ENCODE measurements at places on chromosomes 16 and 17.

- no peak for DNase-seq
These were observed 12.6 kb upstream of the KIFC3 start for GRCh38 chr16:57814896-57815295.

DNA sequence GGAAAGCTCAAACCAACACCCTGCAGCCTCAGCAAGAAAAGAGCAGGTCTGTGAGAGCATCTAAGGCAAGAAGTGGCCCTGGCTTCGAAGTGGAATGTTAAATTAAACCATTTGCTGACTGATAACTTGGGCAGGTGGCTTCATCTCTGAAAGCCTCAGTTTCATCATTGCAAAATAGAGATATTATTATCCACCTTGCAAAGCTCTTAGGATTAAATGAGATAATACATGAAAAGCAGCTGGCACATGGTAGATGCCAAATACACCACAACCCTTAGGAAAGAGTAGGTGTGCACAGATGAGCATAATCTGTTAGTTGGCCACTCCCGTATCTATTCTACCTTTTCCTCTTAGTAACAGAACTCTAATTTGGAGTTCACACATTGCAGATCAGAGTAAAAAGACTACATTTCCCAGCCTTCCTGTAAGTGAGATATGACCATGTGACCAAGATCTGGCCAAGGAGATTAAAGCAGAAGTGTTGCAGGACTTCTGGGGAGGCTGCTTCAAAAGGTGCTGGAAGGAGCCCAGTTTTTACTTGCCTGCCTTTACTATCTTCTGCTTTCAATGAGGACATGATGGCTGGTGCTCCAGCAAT, 288.7 kb downstream of the SOX9 start:
- DNase-seq, result no peak

GRCh38 chr16:84810518-84811273, 9.1 kb upstream of the CRISPLD2 start:
- DNase-seq, result no peak

DNA sequence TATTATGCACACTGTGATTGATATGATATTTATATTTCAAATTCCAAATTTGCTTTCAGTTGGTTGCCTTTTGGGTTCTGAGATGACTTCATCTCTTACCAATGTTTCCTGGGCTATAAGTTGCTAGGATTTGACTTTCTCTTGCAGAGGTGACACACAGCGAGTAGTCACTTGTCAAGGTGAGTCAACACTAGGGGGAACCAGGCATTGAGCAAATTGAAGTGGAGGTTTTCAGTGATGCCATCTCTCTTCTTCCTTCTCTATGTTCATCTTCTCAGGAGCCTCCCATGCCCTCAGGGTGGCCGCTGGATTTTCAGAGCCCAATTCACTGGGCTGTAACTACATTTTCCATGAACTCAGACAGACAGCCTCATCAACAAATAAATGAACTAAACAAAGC, 6.0 kb upstream of the CPD start:
- DNase-seq, result no peak

DNA sequence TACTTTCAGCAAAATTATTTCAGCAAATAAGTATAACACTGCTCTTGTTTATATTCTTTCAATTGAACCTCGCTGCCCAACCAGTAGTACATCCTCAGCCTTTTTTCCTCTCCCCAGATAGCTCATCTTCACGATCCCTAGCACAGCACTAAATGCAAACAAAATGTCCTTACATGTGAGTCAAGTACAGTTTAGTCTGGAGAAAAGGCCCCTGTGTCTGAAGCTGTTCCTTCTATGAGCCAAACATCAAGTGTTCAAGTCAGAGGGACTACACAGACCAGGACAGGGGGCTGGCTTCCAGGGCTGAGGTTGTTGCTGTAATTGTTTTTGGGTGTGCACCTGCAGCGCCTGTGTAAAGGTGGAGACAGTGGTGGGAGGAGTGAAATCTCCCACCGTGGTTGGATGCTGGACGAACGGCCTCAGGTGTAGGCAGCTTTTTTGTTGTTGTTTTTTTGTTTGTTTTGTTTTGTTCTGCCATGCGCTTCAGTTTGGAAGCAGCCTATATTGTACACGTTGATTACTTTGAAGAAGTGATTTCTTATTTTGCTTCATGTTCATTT, 147.1 kb downstream of the PRKCA start:
- no peak for DNase-seq

GRCh38 chr16:67349172-67349571, 22.6 kb downstream of the LRRC36 start:
- DNase-seq, result no peak

- DNase-seq, result no peak
These were observed 20.6 kb upstream of the MAPT start for GRCh38 chr17:45873728-45874127.

- DNase-seq, result no peak
These were observed 34.1 kb upstream of the HELZ start for GRCh38 chr17:67279115-67279514.

GRCh38 chr17:8887301-8887700, 19.8 kb upstream of the PIK3R6 start:
- DNase-seq, result no peak

- peak; percentile 32 for DNase-seq
These were observed 6.4 kb downstream of the CD300LB start for GRCh38 chr17:74524653-74525464.

DNA sequence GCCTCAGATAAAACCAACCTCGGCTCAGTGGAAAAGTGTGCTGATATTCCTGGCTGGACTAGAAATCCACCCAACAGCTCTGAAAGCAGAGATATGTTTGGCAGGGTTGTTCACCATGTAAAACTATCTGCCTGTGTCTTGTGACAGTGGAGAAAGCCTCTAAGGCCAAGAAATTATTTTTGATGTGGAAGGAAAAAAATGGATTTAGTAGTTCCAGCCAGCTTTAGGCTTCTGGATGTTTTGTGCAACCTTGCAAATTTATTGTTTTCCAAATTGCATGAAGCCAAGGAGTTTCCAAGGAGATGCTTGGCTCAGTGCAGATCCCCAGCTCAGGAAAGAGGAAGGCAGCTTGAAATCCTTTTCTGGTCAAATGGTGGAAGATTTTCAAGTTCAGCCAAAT, 31.6 kb downstream of the TEKT5 start:
- no peak for DNase-seq

DNA sequence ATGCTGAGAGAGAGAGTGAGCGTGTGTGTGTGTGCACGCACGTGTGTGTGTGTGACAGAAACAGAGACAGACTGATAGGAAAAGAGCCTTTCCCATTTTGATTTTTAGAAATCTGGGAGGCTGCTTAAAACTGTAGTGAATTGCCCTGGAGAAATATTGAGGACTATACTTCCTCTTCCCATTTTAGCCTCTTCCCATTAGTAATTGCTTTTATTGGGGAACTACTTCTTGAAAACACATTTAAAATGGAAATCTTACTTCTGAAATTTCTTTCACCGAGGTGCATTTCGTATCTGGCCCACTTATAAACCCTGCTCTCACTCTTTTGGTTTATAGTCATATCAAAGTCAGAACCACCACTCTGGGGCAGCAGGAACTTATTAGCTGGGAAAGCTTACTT, 47.1 kb downstream of the NUP93 start:
- no peak for DNase-seq

DNA sequence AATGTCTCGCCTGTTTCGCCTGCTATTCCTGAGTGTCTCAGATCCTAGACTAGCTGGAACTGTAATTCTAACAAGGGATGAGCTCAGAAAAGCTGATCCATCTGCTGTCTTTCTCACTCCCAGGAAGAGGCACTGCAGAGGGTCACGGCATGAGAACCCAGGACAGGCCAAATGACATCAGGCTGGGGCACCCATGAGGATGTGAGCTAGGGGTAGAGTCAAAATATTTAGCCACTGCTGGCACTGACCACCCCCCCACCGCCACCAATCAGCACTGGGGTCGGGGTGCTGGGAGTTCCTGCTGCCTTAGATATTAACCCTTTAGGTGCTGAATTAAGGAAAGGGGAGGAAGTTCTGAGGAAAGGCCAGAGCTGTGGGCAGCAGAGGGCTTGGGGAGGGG, 112.4 kb downstream of the IRX3 start:
- DNase-seq, result peak; percentile 46

DNA sequence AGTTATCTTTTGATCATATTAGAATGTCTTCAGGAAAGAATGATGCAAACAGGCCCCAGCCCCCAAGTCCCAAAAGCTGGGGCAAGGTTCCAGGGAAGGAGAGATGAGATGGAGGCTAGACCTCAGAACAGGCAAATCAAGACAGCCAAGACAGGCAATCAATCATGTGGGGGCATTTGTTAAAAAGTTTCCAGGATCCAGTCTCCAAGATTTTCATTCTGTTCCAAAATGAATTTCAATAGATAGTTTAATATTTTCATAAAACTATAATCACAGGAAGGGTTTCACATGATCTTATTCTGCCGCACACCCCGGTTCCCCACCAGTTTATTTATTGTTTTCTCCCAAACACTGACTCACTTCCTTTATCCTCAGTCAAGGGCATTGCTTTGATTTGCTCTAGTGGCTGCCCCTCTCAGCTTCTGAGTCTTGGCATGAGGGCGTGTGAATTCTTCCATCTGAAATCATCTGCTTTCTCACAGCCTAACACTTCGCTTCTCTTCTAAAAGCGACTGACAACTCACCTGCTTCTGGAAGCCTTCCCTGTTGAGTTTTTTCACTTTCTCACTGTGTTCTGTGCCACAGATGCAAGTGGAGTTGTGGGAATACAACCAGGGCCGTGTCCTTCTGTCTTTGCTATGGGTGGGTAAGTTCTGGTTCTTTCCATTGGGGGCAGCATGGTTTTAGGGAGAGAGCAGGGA, 12.2 kb upstream of the TERF2 start:
- DNase-seq, result peak; percentile 58

GRCh38 chr16:73949574-73950320, 346.9 kb upstream of the PSMD7 start:
- DNase-seq, result no peak

DNA sequence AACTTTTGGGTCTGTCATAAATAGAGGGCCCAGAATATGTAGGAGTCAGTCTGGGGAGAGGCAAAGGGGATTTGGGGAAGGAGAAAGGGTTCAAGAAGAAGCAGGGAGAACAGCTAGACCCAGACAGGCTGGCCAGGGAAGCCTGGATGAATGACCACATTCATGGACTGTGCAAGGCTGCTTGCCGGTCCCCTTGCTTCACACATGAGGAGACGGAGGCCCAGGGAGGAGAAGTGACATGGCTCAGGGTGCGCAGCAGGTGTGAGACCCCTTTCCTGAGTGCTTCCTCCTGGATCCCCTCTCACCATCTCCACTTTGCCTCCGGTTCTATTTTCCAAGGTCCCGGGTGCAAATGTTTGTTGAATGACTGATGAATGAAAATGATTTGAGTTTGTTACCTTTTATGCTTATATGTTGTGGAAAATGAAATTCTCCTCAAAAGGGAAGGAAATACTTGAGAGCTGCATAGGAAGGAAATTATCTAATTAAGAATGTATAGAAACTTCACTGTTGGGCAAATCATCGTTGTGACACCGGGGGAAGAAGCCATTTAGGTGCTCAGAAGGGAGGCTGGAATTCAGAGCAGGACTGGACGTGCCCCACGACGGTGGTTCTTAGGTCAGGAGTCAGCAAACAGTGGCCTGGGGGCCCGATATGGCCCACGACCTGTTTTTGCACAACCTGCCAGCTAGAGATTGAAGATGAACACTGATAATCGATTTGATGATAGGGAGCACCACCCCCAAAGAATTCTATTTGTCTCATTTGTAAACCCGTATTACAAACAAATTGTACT, 559 bp downstream of the ITGAM start:
- DNase-seq, result no peak

GRCh38 chr17:19386051-19386929, 700 bp downstream of the MFAP4 start:
- no peak for DNase-seq

GRCh38 chr17:64573214-64573613, 66.4 kb downstream of the CEP95 start:
- DNase-seq, result no peak

DNA sequence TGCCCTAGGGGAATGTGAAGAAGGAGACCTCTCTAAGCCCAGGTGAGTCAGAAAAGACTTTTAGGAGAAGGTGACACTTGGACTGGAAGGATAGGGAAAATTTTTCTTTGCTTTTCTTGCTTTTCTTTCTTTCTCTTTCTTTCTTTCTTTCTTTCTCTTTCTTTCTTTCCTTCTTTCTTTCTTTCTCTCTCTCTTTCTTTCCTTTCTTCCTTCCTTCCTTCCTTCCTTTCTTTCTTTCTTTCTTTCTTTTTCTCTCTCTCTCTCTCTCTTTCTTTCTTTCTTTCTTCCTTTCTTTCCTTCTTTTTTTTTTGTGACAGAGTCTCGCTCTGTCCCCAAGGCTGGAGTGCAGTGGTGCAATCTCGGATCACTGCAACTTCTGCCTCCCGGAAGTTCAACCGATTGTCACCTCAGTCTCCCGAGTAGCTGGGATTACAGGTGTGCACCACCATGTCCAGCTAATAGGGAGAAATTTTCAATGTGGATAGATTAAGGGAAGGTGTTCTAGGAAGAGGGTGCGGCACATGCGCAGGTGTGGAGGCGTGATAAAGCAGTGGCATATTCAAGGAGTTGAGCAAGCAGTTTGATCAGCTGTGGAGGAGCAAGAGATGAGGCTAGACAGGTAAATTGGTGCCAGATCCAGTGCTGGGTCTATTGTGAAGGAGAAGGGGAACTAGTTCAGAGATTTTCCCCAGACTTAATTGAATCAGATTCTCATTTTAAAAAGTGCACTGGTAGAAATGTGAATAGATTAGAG, 40.4 kb downstream of the MMD start:
- no peak for DNase-seq

DNA sequence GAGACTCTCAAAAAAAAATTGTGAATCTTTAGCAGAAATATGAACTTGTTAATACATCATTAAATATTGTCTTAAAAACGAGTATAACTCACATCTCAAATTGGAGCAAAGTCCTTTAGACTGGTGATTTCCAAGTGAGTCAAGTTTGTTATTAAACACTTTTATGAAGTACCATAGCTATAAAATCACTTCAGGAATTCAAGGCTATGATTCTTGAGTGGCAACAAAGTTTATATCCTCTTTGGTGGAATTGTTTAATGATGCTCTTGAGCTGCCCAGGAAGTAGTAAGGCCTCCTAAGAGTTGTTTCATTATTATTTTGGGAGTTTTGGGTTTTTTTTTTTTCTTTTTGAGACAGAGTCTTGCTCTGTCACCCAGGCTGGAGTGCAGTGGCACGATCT, 16.7 kb upstream of the BLMH start:
- DNase-seq, result no peak

DNA sequence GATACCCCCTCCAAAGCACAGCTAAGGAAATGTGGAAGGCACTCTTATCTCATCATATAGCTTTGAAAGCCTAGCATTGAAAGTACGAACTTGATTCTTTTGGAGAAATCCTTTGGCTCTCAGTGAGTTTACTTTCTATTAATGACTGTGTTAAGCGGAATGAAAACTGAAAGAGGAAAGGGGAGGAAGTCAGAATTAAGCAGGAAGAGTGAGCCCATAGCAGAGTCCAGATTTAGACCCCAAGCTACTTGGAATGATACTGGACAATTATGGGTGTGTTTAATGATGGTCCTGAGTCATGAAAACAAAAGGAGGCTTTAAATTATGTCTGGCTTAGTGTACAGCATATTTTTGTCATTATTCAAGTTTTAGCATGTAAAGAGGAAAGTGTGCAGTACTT, 42.2 kb downstream of the TENT4B start:
- DNase-seq, result no peak

Data from ecto neural progenitor cell (in vitro differentiated cells).